ENCODE measurements at places on chromosomes 3 and 15.

- DNase-seq: peak; percentile 81
These were observed 39.1 kb downstream of the KLF13 start for GRCh38 chr15:31365655-31366127.

DNA sequence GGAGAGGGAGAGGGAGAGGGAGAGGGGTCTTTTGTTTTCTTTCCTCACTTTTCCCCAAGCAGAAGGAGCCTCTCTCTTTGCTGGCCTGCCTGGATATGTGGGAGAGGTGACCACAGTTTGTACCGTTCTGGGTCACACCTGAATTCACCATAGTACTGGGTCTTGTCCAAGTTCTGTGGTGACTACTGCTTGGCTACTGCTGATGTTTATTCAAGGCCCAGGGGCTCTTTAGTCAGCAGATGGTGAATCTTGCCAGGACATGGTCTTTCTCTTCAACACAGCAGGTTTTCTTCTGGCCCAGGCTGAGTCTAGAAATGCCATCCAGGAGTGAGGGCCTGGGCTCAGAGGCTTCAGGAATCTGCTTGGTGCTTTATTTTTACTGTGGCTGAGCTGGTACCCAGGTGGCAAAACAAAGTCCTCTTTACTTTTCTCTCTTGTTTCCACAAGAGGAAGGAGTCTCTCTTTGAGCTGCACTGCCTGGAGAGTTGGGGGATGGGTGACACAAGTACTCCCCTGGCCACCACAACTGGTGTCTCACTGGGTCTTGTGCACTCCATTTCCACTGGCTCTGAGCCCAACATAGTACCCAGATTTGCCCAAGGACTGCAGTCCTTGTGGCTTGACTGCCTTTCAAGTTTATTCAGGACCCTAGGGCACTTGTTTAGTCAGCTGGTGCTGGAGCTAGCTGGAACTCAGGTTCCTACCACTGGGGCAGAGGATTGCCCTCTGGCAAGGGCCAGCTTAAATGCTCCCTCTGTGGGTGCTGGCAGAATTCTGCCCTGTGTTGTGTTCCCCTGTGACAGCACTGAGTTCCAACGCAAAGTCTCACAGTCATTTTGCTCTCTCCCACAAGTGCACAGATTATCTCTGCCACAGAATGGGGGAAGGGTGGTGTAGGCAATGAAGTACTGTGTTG lies 16.8 kb upstream of the CCNDBP1 start:
- DNase-seq: no peak

DNA sequence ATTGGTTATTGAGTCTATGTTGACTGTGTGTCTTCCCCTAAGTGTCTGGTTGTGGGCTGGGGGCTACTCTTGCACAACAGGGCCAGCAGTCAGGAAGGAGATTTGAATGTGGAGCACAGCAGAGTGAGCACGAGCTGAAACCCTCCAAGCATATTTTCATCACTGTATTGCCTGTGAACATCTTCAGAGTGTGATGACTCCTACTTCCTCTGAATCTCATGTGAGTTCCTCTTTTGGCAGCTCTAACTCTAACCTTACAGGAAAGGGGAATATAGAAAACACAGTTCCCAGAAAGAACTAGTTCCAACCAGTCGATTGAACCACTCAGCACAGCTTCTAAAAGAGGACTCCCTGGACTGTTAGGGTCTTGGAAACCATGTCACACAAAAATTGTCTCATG lies 211.6 kb downstream of the RAP2B start:
- DNase-seq: no peak

GRCh38 chr15:100330629-100331215 lies 11.1 kb downstream of the ADAMTS17 start:
- peak; percentile 15 for DNase-seq

DNA sequence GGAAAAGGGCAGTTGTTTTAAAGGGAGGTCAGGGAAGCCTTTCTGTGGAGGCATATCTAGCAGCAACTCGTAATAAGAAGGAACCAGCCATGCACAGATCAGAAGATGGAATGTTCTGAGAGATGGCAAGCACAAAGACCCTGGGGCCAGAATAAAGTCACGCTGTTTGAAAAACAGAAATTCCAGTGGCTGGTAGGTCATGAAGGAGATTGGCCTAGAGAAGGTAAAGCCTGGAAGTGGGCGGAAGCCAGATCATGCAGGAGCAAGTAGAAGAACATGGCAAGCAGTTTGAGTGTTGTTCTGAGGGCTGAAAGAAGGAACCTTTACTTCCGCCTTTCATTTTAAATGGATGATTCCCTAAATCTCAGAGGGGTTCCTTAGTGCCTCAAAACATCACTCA lies 208.1 kb upstream of the PPP2R3A start:
- no peak for DNase-seq

- DNase-seq: no peak
These were observed 875 bp upstream of the HLTF start for GRCh38 chr3:149087208-149087607.

DNA sequence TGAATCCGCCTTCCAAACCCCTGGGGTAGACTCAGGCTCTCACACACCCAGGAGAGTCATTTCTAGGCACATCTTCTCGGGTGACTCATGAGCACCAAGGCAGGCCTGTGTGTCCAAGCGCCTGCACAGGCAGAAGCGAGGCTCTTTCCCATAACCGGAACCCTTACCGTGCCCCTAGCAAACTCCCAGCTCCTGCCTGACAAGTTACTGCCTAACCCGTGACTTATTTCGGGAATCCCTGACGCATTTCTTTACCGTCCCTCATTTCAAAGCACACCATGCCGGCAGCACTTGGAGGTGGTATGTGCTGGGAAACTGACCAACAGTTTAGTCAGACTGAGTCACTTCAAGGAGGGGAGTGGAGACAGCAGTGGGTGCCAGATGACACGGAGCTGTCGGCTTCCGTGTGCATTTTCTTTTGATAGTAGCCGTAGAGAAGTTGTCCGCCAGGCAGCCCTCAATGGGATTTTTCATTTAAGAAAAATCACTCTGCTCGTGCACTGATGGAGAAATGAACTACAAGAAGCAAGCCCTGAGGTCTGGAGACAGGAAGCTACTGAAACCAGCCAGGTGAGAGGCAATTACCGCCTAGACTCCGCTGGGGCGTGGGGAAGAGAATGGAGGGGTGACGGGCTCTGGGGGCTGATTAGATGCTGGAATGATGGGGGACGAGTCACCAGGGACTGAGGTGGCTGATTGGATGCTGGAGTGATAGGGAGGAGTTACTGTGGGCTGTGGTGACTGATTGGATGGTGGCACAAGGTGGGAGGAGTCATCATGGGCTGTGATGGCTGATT lies 17.3 kb upstream of the HRH1 start:
- peak; percentile 52 for DNase-seq

- DNase-seq: no peak
These were observed 7.9 kb upstream of the ATP2B2 start for GRCh38 chr3:10513306-10513705.

DNA sequence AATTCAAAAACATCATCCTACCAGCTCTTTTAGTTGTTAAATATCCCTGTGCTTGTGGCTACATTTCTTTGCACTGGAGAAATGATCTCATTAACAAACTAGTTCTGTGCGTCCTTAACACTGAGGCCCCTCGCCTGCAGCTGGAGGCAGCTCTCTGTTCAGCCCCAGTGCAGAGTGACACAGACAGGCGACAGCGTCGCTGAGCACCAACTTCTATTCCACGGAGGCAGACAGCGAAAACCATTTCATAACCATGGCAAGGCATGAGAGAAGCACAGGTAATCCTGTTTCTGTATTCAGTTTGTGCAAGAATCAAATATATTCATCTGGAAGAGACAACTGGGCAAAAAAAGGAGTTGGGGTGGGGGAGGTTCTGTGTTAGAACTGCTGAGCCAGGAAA lies 530.7 kb downstream of the ZIC1 start:
- DNase-seq: no peak

DNA sequence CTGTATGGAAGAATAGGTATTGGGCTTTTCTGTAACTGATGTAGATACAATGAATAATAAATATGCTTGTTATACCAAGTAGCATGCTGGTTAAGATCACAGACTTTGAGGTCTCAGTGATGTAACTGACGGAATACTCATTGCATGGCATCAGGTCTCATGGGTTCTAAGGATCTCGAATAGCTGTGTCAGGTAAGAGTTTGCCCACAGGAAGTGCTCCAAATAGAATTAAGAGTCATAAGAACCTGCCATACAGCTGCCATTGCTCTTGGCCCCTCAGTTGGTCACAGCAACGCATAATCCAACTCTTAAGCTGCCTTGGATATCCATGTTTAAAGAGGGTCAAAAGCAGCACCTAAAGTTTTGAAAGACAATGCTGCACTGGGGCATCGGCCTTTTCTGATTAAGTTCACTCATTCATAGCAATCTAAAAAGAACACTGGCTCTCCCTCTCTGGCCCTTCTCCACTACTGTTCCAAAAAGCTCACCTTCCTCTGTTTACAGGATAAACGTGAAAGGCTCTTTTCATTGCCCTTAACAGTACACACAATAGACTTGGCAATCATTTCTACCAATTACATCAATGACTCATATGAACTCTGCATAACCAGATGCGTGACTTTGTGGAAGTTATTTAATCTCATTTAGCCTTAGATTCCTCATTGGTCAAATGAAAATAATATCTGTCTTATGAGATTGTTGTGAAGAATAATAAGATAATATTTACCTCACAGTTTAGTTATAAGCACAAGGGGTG lies 74.6 kb downstream of the ZBTB20 start:
- DNase-seq: no peak

DNA sequence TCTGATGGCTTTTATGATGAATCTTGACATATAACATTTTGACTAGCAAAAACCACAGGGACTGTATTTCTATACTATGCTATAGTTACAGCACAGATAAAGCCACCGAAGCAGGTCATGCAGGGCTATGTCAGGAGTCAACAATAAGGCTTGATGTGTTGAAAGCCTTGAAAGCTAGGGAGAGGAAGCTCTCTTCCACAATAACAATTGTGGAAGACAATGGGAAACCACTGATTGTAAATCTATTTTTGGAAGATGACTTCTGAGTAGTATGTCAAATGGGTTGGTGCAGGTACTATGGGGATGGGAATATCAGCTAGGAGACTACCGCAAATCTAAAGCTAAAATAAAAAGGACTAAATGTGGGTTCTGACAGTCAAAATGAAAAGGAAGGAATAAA lies 4.0 kb upstream of the AQR start:
- no peak for DNase-seq

GRCh38 chr3:124658270-124658669 lies 72.0 kb upstream of the UMPS start:
- DNase-seq: no peak

- peak; percentile 52 for DNase-seq
These were observed 129.3 kb downstream of the EEFSEC start for GRCh38 chr3:128282380-128283196.

GRCh38 chr15:41169086-41169485 lies 53.0 kb upstream of the INO80 start:
- no peak for DNase-seq

- DNase-seq: no peak
These were observed 15.0 kb downstream of the DENND4A start for GRCh38 chr15:65777053-65777452.

GRCh38 chr3:49566312-49566711 lies 12.0 kb downstream of the BSN start:
- DNase-seq: no peak

GRCh38 chr3:183529717-183530116 lies 25.8 kb downstream of the KLHL6 start:
- no peak for DNase-seq

DNA sequence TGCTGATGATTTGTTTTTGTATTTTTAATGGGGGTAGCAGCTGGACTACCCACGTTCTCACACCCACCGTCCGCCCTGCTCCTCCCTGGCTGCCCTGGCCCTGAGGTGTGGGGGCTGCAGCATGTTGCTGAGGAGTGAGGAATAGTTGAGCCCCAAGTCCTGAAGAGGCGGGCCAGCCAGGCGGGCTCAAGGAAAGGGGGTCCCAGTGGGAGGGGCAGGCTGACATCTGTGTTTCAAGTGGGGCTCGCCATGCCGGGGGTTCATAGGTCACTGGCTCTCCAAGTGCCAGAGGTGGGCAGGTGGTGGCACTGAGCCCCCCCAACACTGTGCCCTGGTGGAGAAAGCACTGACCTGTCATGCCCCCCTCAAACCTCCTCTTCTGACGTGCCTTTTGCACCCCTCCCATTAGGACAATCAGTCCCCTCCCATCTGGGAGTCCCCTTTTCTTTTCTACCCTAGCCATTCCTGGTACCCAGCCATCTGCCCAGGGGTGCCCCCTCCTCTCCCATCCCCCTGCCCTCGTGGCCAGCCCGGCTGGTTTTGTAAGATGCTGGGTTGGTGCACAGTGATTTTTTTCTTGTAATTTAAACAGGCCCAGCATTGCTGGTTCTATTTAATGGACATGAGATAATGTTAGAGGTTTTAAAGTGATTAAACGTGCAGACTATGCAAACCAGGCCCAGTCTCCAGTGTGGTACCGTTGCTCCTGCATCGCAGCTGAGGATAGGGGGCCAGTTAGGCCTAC lies 1.4 kb upstream of the FES start:
- DNase-seq: no peak

DNA sequence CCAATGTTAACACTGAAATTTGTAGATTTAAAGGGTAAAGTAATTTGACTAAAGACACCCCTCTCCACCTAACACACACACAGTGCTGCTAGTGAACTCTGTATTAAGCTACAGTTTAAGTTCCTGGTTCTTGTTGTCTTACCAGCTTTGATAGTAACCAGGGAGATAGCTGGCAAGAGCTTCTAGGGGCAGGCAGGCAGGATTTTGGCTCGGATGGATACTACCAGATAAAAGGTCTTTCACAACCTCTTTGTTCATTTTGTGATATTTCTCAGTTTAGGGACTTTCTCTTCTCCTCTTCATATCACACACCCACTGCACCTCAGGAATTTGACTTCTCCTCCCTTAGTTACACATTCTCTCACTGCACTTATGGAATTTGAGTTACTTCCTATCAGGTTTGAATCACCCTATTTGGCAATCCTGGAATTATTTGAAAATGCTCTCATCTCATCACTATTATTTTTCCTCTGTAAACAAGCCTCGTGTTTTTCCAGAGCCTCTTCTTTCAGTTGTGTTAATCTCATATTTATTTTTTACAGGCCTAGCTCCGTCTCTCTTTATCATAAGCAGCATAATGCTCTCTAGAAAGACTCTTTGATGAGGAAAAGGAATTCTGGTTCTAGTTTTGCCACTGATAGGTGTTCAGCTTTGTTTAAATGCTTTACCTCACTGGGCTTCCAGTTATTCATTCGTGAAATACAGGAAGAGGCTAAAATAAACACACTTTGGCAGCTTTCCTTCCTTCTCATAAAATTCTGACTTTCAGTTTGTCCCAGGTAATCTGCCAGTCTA lies 23.0 kb upstream of the CLDN1 start:
- DNase-seq: no peak

All from H9 (cell line).